HS-27A (cell line): ENCODE measurements at places on chromosomes 5 and 9.
A peak's percentile ranks its signal among the peaks of the same experiment; 100 is the strongest.

- DNase-seq: peak; percentile 22
Observed at GRCh38 chr9:84296146-84296843, 44.3 kb downstream of the SLC28A3 start.

GRCh38 chr5:109907731-109908130, 218.0 kb downstream of the MAN2A1 start:
- DNase-seq: no peak

DNA sequence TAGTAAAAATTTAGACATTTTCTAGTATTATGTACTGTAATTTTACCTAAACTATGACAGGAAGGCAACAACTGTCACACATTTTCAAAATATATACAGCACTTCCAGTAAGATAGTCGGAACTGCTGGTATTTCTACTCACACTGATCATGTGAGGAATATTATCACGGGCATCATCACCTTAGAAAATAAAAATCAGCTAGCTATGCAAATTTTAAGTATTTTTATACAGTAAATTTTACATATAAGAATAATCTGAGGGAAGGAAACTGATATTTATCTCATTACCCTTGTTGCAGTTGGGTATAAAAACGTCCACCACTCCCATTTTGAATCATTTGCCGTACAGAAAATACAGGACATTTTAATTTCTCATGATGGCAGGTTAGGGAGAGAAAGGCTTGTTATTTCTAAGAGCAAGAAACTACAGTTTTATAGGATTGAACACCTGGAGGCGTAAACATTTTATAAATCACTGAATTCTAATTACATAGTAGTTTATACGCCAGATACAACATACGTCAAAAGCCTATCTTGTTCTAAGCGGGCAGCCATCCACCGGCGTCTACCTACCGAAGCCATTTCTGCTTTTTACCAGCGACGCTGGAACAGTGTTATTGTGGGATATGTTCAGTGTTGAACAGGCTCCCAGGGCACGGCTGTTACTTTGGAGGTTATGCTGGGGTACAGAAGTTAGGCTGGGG, 729 bp upstream of the TNPO1 start:
- DNase-seq: peak; percentile 17

- DNase-seq: no peak
Observed at GRCh38 chr5:12385095-12385494, 480.8 kb upstream of the CTNND2 start.

DNA sequence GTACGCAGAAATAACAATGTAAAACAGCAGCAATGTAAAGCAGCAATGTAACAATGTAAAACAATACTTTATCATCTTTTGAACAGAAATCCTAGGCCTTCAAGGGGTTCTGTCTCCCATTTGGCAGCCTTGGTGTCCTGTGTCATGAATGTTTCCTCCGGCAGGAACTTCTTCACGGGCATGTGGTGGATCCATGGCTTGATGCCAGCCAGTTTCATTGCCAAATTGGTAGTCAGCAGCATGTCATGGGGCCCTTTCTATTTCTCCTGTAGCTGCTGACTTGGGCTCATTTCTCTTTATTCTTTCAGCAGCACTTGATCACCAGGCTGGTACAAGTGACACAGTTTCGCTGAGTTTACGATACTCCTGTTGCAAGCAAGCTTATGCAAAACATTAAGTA, 275.3 kb downstream of the HTR1A start:
- no peak for DNase-seq

- no peak for DNase-seq
Observed at GRCh38 chr5:99948850-99949249, 586.3 kb upstream of the FAM174A start.

- DNase-seq: peak; percentile 65
Observed at GRCh38 chr5:150645070-150645700, 4.7 kb downstream of the SYNPO start.

DNA sequence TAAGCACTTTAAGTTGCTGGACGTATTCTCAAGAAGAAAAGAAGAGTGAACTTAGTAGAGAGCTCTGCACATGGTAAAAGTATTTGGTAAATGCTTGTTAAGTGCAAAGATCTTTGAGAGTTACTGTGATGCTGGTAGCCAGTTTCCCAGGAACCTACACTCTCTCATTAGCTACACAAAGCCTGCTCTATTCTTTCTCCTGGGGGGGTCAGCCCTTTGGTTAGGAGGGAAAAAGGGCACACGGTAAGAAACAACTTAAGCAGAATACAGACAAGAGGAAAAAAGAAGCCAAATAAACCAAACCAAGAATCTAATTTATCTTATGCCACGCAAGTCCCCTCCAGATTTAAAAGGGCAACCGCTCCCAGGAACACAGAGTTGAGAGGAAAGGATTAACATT, 1100.1 kb upstream of the CDH10 start:
- no peak for DNase-seq

DNA sequence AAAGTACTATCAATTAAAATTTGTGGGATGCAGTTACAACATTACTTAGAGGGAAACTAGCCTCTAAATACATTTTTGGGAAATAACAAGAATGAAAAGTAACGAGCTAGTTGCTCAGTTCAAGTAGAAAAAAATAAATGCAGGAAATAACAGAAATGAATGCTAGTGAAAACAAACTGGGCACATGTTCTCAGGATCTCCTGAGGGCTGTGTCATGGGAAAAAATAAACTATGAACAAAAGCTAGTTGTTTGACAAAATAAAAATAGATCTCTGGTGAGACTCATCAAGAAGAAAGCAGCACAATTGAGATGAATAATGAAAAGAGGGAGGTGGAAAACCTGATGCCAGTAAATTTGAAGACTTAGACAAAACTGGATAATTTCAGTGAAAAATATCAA, 16.3 kb downstream of the IDNK start:
- DNase-seq: no peak

GRCh38 chr5:149149942-149150341, 8.6 kb downstream of the ABLIM3 start:
- DNase-seq: no peak

DNA sequence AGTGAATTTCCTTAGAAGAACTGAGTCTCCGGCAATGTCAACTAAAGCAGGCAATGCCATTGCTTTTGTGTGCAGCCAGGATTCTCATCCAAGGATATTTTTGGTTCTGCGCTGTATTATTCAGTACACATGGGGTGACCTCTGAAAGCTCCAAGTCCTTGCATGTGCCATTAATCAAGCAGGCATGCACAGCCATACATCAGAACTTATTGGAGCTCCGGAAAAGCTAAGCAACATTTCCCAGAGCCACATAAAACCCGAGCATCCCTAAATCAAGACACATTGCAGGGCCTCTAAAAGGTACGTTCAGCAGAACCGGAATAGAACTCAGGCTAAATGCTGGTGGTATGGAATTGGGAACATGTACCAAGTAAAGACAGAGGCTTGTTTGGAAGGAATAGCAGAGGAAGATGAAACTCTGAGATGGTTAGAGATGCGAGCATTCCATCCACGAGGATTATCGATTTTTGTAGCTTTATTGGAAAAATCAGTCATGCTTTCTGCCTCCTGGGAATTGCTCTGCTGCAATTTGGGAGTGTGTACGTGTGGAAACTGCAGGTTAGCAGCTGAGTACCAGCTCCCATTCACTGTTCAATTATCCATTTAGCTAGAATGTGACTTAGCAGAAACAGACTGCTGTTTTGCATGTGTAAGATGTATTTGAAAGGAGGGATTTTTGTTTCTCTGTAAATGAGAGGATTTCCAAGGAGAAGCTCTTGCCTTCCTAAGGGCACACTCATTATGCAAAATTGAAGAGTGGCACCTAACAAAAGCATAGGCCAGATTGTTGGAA, 143.7 kb upstream of the WWC1 start:
- no peak for DNase-seq

DNA sequence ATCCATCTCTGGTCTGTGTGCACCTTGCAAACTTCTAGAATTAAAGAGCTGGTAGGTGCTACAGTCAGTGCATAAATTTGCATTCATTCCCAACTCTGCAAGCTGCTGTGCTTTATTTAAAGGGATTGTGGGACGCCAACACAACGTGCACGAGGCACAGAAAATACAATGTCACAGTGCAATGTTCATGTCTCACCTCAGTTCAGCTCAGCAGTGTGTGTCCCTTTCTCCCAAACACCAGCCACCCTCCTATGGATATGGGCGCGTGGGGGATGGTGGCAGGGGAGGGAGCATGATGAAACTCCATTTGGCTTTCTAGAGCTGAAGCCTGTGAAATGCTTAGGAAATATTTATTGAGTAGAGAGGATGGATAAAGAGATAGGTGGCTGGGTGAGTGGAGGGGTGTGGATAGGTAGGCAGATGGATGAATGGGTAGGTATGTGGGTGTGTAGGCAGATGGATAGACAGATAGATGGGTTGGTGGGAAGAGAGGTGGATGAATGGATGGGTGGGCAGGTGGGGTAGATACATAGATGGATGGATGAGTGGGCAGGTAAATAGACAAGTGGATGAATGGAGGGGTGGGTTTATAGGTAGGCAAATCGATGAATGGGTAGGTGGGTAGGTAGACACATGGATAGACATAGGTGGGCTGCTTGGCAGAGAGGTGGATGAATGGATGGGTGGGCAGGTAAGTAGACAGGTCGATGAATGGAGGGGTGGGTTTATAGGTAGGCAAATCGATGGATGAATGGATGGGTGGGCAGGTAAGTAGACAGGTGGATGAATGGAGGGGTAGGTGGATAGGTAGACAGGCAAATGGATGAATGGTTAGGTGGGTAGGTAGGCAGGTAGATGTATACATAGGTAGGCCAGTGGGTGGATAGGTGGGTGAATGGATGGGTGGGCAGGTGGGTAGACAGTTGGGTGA, 92.7 kb upstream of the FCN2 start:
- DNase-seq: no peak

DNA sequence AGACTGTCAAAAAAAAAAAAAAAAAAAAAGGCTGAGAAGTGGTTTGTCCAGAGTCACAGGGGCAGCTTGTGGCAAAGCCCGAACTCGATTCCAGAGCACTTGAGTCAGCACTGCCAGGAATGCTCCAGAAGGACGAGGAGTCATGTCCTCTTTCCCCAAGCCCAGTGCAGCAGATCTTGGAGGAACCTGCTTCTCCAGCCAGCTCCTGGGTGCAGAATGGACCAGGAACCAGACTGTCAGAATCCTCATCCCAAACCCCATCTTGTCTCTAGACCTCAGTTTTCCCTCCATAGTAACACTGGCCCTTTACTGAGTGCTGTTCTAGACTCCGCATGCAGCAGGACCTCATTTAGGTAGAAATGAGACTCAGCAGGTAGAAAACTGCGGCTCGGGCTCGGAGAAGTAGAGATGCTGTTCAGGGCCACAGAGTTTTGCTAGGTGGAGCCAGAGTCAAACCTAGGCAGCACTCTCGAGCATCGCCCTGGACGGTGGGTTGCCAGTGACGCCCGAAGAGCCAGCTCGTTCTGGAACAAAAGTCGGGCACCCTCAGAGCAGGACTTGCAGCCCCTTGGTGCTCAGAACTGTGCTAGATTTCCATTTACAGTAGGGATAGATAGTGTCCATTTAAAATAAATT, 15.4 kb downstream of the CD74 start:
- no peak for DNase-seq

GRCh38 chr5:180170810-180171567, 38.0 kb downstream of the RASGEF1C start:
- DNase-seq: no peak

DNA sequence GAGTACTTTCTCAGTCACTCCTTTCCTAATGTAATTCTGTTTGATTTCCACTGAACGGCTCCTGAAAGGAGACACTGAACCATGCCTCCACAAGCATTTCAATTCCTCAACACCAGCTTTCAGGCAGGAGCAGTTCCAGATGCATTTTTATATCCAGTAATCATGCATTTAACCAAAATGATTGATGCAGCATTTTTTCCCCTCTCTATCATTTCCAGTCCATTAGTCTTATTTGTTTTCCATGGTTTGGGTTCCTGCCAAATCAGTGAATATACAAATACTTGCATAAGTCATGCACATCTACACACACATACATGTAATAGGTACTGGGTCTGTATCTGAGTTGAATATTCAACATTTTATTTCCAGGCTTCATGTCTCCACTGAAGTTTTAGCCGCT, 122.7 kb downstream of the GRIA1 start:
- no peak for DNase-seq

- no peak for DNase-seq
Observed at GRCh38 chr9:128163523-128164306, 3.6 kb downstream of the BBLN start.

DNA sequence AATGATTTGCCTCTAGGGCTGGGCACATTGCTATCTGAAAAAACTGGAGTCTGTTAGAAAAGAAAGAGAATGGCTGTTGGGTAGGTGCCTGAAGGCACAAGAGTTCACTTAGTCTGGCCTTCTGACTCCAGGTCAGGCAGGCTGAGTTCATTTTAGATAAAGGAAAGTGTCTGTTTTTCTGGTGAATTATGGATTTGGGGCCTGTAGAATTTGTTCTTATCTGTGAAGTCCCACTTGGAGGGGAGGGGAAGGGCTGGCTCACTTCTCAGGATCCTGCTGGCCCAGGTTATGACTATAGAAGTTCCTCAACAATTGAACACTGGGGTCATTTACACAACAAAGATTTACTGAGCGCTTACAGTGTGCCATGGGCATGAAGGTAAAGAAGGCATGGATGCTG, 11.5 kb upstream of the SEPTIN8 start:
- DNase-seq: no peak

- no peak for DNase-seq
Observed at GRCh38 chr9:125295657-125296056, 34.0 kb downstream of the GAPVD1 start.

DNA sequence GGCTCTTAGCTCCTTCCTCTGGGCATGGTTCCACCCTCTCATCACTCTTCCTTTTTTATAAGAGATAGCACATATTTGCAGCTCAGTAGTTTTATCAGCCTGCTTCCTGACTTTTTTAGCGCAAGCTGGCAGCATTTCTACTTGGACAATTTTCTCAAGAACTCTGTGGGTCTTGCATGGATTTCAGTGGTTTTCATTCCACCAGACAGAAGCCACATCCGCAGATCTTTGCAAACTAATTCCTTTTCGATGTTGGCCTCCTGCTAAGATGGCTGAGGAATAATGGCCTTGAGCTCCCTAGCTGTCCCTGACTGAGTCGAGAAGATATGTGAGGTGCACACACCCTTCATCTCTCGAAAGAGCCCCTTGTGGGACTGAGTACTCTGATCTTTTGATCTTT, 49.5 kb downstream of the GALNT12 start:
- no peak for DNase-seq

- no peak for DNase-seq
Observed at GRCh38 chr9:95499847-95500246, 16.9 kb downstream of the PTCH1 start.

- DNase-seq: no peak
Observed at GRCh38 chr9:28378231-28378630, 805.0 kb upstream of the C9orf72 start.

- DNase-seq: no peak
Observed at GRCh38 chr5:81779125-81779915, 28.4 kb upstream of the SSBP2 start.
